ENCODE measurements at places on chromosomes 7 and 10.
A peak's percentile ranks its signal among the peaks of the same experiment; 100 is the strongest.

DNA sequence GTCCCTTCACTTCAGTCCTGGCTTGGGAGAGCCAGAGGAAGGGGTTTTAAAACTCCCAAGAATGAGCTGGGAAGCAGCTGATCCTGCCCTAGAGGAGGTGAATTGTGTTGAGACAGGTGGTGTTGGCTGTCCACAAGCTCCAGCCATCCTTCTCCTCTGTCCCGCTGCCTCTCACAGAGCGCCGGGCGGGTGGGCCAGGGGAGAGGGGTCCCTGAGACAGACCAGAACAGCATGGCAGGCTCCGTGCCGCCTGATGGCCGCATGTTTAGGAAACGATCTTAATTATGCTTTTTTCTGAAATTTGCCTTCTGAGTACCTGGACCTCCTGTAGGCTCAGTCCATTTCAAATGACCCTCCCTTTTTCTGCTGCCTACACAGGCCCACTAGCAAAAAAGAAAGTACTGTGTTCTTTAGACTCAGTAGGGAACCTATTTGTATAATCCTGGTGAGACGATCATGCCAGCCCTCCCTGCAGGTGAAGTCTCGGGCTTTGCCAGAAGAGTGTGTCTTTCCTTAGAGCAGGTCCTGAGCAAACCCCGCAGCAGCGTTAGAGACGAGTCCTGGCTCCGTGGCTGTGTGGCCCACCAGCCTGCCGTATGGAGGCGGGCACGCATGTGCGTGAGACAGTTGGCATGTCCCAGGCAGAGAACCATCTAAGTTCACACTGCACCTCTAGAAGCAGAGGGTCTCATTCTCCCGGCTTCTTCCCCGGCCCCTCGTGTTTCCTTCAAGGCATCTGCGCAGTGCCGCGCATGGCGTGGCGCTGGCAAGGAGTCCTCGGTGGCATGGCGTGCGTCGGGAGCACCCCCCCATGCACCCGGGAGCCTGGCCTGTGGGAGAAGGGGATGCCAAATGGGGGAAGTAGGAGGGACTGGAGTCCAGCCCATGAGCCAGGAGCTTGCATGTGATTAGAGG, 26.3 kb upstream of the PWWP2B start:
- no peak overlapping the region for H3K4me3 ChIP-seq
- no peaks in the 10 kb centered on the region for H3K27me3 ChIP-seq
- no peaks in the 10 kb centered on the region for H3K36me3 ChIP-seq

DNA sequence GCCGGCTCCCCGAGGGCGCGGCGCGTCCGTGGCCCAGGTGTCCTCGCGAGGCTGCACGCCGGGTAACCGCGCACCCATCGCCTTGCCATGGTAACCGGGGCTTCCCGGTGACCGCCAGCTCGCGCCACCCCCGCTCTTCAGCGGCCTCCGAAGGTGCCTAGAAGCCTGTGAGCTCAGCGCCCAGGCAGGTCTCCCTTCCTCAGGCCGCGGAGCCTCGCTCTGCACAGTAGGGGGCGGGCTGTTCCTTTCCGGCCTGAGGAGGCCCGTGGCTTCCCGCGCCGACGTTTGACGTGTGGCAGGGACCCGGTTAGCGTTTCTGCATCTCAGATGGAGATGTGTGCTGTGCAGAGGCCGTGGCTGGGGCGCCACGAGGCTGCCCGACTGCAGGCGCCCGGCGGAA, 117.1 kb downstream of the DYNC2I1 start:
- no peaks in the 10 kb centered on the region for H3K4me1 ChIP-seq
- no peaks in the 10 kb centered on the region for H3K27me3 ChIP-seq
- DNase-seq, result no peak
- H3K4me3 ChIP-seq, result peak overlapping the region; percentile 8

DNA sequence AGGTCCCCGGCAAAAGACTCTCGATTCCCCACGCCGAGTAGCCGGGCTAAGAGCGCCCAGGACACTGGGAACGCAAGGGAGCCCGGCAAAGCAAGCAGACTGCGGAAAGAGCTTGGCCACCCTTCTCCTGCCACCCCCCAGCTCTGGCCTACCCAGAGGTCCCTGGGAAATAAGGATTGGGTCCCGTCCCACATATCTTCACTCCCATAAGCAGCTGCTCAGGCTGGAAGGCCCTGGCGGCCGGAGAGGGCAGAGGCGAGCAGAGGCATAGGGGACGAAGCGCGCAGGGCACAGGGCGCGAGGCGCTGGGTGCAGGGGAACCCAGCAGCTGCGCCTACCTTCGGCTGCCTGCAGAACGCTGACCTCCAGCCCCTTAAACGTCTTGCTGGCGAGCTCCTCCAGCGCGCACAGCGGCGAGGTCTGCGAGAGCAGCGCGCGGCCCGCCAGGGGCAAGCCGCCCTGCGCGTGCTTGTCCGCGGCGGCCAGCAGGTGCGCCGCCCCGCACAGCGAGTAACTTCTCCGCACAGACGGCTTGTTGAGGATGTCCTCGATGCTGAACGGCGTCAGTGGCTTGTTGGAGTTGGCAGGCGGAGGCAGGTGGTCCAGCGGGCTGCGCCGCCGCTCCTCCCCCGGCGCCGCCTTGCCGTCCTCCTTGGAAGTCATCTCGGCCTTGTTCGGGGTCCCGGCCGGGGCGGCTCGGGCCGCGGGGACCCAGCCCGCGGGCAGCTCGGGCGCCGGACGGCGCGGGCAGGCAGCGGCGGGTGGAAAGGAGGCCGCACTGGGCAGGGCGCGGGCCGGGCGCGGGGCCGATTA, 904 bp downstream of the LBX1 start:
- no peak overlapping the region for H3K27ac ChIP-seq
- H3K27me3 ChIP-seq, result peaks cover 100% of the 10 kb centered on the region
- H3K36me3 ChIP-seq, result no peaks in the 10 kb centered on the region

DNA sequence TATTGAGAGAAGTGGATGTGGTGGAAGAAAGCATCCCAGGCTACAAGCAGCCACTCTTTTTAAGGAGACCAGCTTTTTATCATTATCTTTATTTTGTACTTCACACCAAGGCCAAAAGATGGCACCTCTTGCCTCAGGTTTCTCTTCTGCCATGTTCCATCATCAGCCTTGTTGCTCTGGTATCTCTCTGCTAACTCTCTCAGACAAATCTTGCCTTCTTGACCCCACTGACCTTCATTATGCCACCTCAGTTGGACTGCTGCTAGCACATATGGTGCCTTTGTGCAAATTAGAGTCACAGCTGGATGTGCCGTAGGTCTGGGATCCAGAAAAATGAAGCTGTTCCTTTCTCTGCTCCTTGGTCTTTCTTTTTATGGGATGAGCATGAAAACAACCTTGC, 47.1 kb upstream of the DYNC1I1 start:
- H3K4me3 ChIP-seq, result no peak overlapping the region
- no peak overlapping the region for H3K27ac ChIP-seq
- no peaks in the 10 kb centered on the region for H3K36me3 ChIP-seq
- H3K4me1 ChIP-seq, result no peaks in the 10 kb centered on the region

DNA sequence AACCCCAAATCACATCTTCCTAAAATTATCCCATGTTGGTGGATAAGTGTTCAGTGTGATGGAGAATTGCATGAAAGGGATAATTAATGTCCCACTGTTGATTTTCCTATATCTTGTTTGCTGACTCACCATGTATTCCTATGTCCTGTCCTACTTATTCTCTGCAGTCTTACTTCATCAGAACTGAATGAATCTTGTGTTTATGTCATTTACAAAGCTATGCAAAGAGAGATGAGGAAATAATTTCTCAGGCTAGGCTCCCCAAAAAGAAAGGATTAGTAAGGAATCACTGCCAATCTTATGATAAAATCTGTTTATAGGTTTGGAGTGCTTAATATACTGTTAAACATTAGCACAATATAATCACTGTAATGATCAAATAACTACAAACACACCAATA, 360.8 kb downstream of the CRPPA start:
- no peaks in the 10 kb centered on the region for H3K27me3 ChIP-seq
- H3K4me3 ChIP-seq, result no peak overlapping the region
- DNase-seq, result no peak
- no peaks in the 10 kb centered on the region for H3K4me1 ChIP-seq
- no peaks in the 10 kb centered on the region for H3K36me3 ChIP-seq

Data from breast epithelium (tissue), 4 donors.